ENCODE measurements at places on chromosomes 13 and 19.

- DNase-seq: no peak
Observed at GRCh38 chr19:57282011-57282643, 1.8 kb downstream of the ZNF460 start.

DNA sequence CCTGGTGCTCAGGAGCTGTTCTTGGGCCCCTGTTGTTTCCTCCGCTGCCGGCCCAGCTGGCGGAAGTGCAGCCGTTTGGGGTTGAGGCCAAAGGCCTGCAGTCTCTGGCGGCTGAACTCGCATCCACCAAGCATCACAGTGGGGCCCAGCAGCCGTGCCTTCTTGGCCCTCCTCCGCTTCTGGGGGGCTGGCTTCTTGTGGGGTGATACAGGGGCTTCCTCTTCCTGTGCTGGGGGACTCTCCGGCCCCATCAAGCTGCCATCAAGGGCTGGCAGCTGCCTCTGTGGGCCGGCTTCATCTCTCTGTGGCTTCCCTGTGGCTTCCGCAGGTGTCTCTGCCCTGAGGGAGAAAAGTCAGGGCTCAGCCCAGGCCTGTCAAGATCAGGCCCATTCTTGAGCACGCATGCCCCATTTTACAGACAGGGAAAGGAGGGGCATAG, 10.3 kb downstream of the ATG4D start:
- no peak for DNase-seq

GRCh38 chr19:33245948-33246708, 20.5 kb upstream of the SLC7A10 start:
- no peak for DNase-seq

- no peak for DNase-seq
Observed at GRCh38 chr13:73702419-73703071, 431.7 kb downstream of the KLF12 start.

GRCh38 chr19:14517446-14517839, 754 bp downstream of the DNAJB1 start:
- DNase-seq: no peak

All from putamen (tissue), 1 donor.